ENCODE measurements at places on chromosomes 1 and 21.
A peak's percentile ranks its signal among the peaks of the same experiment; 100 is the strongest.

DNA sequence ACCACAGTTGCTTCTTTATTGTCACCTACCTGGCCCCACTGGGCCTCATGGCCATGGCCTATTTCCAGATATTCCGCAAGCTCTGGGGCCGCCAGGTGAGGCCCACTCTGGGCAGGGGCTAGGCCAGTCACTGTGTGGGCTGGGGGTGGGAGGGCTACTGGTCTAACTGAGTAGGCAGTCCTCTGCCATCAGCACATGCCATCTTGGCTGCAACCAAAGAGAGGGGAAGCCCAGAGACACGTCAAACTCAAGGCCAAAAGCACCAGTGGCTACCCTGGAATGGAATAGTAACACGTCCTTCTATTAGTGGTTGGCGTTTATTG lies 4.0 kb downstream of the HCRTR1 start:
- DNase-seq: no peak

GRCh38 chr1:45291716-45292115 lies 35.0 kb upstream of the HPDL start:
- DNase-seq: no peak

- DNase-seq: no peak
These were observed 29.2 kb upstream of the IL10 start for GRCh38 chr1:206801467-206801866.

- DNase-seq: peak; percentile 49
These were observed 31.4 kb upstream of the LMX1A start for GRCh38 chr1:165387961-165388360.

DNA sequence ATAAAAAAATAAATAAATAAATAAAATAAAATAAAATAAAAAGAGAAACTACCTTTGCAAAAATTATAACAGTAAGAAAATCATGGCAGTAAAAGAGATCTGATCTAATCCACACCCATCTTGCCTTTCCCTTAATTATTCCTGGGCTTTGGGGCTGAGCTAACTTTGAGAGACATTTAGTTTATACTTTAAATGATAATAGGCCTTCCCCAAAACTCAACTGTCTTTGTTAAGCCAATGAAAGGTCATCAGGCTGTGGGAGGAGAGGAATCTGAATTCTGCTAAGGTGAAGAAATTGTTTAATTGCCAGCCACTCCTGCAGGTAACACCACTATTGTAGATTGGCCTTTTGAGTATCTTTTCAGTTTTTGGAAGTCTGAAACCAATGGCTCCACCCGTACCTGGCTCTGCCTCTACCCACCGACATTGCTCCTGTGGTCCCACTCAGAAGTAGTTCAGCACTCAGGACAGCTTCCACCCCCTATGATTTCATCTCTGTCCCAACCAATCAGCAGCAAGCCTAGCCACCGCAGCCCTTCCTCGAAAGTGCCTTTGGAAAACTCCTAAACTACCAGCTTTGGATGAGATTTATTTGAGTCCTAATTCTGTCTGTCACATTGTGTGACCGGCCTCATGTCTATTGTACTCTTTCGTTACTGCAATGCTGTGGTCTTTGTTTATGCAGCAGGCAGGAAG lies 23.0 kb upstream of the PNRC2 start:
- DNase-seq: peak; percentile 17

DNA sequence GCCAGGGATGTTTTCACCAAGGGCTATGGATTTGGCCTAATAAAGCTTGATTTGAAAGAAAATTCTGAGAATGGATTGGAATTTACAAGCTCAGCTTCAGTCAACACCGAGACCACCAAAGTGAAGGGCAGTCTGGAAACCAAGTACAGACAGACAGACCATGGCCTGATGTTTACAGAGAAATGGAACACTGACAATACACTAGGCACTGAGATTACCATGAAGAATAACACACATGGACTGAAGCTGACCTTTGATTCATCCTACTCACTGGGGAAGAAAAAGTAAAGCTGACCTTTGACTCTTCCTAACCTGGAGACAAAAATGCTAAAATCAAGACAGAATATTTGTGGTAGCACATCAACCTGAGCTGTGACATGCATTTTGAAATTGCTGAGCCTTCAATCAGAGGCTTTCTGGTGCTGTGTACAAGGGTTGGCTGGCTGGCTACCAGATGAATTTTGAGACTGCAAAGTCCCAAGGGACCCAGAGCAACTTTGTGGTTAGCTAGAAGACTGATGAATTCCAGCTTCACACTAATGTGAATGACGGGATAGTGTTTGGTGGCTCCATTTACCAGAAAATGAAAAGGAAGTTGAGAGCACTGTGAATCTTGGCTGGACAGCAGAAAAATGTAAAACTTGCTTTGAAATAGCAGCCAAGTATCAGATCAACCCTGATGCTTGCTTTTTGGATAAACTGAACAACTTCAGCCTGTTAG lies 190.4 kb upstream of the KCTD3 start:
- DNase-seq: peak; percentile 96
